ENCODE measurements at places on chromosomes 7 and 10.

DNA sequence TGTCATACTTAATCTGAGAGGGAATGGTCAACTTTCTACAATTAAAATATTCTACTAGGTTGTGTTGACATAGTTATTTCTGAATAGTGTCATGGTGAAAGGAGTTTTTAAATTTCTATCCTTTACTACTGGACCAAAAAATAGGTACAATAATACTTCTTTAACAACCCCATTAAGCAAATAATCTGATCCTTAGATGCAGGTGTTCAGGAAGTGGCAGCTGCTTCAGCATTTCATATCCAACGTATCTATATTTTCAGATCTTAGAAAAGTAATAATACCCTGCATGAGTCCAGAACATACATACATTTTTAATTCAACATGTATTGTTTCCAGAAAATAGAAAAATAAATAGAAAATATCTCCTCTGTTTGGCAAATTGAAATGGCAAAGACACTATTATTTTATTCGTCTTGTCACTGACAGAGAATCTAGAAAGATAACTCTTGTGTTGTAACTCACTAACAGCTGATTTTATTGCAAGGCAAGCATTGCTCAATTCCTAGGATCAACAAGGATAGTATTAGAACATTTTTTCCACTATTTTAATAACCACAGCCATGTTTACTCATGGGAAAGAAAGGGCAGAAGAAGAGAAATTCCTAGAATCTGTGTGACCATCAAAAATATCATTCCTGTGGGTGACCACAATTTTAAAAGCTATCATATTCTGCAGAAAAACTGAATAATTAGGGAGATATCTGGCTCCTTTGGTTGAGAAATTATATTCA, 159.3 kb upstream of the CNTNAP2 start:
- DNase-seq, result no peak

GRCh38 chr10:99365736-99366135, 36.6 kb downstream of the CNNM1 start:
- DNase-seq, result no peak

GRCh38 chr7:95649546-95649945, 53.2 kb upstream of the PDK4 start:
- no peak for DNase-seq

GRCh38 chr7:28315565-28316410, 96.5 kb upstream of the CREB5 start:
- no peak for DNase-seq

DNA sequence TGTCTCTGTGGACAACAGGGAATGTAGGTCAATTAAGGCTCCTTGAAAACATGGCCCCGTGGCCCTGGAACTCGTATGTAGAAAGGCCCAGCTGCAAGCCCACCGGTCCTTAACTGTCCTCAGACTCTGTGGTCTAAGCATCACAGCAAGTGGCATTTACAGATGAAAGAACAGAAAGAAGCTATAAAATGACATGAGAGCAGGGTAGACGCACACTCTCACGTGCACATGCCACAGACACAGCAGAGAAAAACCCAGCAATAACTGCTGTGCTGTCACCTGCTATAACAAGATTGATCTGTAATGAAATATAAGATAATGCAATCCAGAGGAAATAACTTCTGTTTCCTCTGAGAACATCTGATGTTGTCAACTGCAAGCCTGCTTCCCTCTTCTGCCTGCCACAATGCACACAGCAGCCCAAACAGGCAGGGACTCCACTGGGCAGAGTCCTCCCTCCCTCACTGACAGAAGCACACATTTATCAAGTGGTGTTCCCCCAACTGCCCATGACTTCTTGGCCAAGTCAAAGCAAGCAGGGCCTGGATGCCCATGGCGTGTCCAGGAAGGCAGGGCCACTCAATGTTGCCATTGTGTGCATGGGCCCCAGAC, 63.9 kb downstream of the GFRA1 start:
- DNase-seq, result no peak

DNA sequence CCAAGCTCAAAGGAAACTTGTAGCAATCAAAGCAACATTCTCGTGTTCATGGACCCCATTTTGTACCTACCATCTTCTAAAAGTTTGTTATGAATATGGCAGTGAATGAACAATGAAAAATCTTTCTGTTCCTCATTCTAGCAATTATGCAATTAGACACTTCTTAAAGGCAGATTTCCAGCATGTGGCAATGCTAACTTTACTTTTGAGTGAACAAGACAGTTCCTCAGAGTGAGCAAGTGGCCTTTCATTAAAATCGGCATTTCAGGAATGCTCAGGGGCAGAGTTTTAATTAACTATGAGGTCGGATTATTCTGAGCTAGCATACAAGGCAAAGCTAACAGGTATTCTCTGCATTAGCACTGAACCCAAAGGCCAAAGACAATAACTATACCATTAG, 48.4 kb upstream of the NFE2L3 start:
- no peak for DNase-seq

DNA sequence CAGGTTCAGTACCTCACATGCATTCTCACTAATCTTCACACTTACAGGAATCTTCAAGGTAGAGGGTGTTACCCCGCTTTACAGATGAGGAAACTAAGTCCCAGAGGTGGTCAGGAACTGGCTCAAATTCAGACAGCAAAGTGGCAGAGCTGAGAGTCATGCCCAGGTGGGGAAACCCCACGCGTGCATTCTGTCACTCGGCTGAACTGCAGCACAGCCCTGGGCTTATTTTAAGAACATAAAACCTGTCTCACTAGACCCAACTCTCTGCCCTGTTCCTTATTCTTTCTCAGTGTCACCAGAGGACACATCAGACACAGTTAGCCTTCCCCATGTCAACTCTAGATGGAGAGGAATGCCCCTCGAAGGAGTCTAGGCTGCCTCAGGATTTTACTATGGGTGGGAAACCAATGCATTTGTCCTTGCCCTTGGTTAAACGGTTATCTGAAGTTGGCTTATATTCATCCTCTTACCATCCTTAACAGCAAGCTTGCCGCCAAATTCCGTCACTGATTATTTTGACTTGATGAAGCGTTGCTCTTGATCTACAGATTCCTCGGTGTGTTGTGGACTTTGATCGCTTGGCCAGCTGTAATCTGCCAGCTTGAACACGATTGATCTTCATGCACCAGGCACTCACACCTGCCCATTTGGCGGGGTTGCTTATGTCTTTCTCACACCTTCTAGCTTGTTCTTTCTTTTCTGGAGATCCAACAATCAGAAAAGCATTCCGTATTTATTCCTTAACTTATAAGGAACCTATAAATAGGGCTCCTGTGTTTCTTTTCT, 627.9 kb downstream of the SDK1 start:
- DNase-seq, result no peak

GRCh38 chr7:31874631-31875386, 187.8 kb downstream of the PPP1R17 start:
- no peak for DNase-seq

DNA sequence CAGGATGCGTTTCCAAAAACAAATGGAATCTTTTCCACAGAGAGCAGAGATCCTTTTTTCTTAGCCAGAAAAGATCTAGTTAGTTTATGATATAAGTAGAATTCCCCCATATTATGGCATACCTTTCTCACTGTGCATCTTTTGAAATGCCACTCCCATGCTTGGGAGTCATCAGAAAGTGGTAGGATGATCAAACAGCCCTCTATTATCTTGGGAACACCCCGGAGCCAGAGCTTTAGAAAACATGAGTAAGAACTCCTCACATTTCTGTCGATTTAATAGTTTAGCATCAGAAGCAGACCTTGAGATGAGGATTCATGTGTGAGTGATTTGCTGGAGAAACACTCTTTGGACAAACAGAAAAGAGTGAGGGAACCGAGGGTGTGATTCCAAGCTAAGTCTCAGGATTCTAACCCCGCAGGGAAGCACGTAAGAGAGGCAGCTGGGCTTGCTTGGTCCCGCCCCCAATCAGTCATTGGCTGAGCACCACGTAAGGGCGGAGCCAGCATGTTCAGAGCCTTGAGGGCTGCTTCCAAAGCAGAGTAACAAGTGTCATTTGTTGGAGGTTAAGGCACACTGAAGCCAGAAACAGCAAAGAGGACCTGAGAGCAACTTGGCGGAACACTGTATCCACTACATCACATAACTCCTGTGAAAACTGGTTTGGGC, 43.7 kb upstream of the NXPH1 start:
- DNase-seq, result no peak

- no peak for DNase-seq
Measured at GRCh38 chr10:50464004-50464409, 159.7 kb downstream of the SGMS1 start.

DNA sequence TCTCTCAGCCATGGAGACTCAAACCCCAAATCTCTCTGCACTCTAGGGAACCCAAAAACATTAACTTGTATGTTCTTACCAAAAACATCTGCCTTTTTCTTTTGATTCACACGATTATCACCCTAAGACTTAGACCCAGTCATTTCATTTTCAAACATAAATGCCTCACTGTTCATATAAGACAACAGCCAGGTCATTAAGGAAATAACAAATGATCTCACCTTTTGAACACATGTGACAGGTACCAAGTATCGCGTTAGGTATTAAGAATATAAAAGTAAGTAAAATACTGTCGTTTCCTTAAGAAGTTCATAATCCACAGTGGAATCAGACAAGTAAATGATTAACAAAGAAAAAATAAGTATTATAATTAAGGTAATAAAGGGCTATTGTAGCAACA, 8.8 kb downstream of the TM9SF3 start:
- DNase-seq, result no peak

- no peak for DNase-seq
Measured at GRCh38 chr7:5492636-5493020, 69.0 kb upstream of the TNRC18 start.

GRCh38 chr7:151125846-151126481, 39.7 kb downstream of the AGAP3 start:
- no peak for DNase-seq

DNA sequence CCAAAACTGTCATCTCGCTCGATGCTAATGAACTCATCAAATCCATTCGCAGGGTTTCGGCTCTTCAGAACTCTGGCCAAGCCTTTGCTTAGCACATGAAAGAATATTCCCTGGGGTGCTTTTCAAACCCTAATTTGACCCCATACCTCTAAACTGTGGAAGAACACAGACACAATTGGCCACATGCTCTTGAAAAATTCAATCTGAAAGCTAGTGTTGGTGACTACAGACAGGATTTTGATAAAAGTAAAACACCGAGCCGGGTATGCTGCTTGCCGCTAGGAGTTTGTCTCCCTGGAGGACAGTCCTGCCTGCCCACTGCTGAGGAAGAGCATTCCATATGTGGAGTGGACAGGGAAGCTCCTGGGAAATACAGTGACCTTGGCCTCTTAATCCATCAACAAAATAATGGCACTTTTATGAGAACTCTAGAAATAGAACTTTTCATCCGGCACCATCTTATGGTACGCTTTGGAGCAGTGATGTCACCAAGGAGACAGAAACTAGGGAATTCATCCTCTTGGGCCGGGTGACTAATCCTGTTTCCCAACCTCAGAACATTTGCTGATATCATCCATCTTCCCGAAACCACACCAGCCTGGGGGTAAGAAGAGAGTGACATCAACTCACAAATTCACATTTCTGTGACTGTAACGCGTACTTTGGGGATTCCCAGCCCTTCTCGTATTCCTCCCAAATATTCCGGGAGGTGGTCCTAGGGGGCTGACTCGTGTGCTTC, 34.2 kb downstream of the MTURN start:
- no peak for DNase-seq

- DNase-seq, result no peak
Measured at GRCh38 chr7:125253452-125254190, 324.0 kb upstream of the POT1 start.

GRCh38 chr10:34078017-34078744, 736.9 kb downstream of the PARD3 start:
- DNase-seq, result no peak

DNA sequence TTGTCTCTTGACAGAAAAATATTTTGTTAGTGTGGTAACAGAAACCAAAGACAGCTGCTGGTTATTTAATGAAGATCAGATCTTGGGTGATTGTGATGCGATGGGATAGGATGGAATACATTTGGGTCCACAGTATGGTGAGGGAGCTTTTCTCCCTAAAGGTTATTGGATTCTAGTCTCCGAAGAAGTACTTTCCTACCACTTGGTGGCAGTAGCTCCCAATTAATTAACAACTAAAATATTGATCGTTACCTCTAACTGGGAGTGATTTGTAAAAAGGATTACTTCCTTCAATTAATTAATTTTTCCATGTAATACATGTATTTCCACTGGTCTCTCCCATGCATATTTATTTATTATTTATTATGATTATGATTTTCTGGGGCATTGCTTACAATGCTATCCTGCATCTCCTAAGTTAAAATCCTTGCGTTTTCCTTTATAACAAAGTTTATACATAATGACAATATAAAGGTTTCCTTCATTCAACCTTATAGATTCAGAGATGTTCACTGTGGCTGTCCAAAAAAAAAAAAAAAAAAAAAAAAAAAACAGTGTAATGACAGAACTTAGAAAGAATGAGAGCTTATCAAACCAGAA, 25.6 kb downstream of the TMEM196 start:
- no peak for DNase-seq

GRCh38 chr7:29229946-29230345, 35.4 kb downstream of the CHN2 start:
- DNase-seq, result no peak

DNA sequence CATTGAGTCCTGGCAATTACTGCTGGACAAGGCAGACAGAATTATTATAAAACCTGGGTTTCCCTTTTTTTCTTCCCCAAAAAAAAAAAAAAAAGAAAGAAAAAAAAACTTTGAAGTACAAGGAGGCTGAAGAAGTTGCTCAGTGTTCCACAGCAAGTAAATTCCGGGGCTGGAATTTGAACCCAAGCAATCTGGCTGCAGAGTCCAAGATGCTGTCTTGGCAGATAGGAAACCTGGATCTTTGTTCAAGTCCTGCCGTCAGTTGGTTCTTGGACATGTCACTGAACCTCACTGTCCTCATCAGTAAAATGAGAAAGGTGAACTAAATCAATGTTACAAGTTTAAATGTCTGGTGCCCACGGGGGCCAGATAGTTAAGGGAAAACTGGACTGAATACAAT, 35.3 kb downstream of the ARID5B start:
- DNase-seq, result no peak

DNA sequence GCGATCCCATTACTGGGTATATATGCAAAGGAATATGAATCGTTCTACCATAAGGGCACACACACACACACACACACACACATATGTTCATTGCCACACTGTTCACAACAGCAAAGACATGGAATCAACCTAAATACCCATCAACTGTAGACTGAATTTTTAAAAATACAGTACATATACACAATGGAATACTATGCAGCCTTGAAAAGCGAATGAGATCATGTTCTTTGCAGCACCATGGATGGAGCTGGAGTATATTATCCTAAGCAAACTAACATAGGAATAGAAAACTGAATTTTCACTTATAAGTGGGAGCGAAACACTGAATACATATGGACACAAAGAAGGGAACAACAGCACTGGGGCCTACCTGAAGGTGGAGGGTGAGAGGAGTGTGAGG, 72.5 kb downstream of the MARCHF5 start:
- DNase-seq, result no peak

GRCh38 chr10:79044036-79044632, 24.6 kb upstream of the ZMIZ1 start:
- DNase-seq, result no peak

GRCh38 chr10:76085002-76085816, 653.8 kb downstream of the LRMDA start:
- no peak for DNase-seq
